ENCODE measurements at places on chromosomes 4 and X.
A peak's percentile ranks its signal among the peaks of the same experiment; 100 is the strongest.

DNA sequence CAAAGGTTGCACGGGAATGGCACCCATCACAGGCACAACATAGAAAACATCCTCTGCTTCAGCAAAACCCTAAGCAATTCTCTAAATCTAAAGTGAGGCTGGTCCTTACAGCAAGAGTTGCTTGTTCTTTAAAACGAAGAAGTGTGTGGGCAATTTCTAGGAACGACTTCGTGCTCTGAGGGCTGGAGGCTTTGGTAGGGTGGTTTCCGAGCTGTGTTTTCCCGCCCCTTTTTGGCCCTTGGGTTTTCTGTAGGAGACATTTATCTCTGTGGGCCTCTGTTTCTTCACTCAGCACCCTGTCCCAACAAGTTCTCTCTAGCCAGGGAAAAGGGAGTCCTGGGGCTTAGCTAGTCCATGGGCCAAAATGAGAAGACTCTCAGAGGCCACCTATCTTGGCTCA is 84.2 kb downstream of the SLC2A9 start:
- DNase-seq, result no peak

DNA sequence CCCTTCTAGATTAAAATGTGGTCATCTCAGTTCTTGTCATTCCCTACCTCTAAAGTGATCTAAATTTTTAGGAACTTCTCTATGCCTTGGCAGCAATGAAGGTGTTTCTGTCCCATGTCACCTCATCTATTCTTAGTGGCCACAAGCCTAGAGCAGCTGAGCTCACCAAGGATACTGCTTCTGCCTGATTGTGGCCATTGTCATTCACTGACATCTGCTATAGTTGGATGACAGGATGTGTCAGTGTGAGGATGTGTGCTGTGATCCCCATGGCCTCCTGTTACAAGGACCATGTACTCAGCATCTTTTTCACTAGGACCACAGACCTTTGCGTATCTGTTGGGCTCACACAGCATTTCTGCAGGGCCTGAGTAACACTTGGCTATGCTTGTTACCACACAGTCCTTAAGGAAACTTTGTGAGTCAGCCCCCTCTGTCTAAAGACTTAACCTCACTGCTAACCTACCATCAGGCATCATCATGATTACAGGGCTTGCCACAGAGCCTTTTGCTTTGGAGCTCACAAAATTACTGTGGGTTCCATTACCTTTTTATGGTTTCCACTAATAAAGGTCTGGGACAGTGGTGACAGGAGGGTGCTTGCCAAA is 421.0 kb downstream of the ADAM29 start:
- DNase-seq, result no peak

- DNase-seq, result no peak
These were observed 4.8 kb downstream of the AREG start for GRCh38 chr4:74449571-74450297.

DNA sequence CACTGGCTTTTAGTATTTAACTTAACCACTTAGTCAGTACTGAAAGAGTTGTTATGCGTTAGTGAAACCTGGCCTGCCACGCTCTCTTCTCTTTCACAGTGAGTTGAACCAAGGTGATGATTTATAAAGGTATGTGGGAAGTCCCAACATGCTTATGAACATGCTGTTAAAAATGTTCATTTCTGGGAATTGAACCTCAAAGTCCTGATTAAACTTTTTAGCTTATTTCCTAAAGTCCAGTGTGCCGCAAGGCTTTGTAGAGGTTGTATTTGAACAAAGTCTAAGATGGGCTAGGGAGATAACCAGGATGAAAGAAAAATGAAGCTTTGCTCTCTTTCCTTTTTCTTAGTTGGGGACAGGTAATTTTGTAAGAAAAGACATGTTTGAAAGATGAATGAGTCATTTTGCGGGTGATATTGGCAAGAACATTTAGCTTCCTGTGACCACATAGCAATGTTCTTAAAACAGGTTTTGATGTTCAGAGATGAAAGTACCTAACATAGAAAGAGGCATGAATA is 270.3 kb downstream of the DTHD1 start:
- no peak for DNase-seq

DNA sequence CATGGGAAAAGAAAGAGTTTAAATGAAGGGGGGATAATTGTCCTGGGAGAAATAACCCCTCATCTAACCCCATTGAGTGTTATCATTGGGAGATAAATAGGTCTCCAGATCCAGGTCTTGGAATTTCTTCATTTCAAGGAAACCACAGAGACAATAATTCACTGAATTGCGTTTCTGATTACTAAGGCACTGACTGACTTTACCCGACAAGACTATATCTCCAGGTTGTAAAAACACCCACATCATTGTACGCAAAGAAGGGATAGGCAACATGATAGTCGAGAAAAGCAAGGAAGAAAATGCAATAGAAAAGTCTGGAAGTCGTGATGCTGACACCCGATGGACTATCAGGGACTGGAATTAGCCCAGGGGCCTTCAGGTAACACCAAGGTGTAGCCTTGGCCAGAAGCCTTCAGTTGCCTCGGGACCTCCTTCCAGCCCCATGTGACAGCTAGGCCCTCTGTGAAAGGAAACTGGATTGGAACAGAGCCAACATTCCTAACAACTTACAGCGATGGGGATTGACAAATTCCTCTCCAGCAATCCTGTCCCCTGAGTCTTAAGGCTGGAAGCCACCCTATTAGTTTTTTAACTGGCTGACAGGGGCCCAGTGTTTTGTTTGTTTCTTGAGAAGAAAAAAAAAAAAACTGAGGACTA is 46.5 kb upstream of the RAB9B start:
- DNase-seq, result no peak

GRCh38 chr4:1775731-1776500 is 17.2 kb upstream of the FGFR3 start:
- no peak for DNase-seq

- DNase-seq, result no peak
These were observed 14.0 kb downstream of the SHOX start for GRCh38 chrX:644304-645281.

- no peak for DNase-seq
These were observed 194.7 kb downstream of the CPEB2 start for GRCh38 chr4:15197005-15197404.

DNA sequence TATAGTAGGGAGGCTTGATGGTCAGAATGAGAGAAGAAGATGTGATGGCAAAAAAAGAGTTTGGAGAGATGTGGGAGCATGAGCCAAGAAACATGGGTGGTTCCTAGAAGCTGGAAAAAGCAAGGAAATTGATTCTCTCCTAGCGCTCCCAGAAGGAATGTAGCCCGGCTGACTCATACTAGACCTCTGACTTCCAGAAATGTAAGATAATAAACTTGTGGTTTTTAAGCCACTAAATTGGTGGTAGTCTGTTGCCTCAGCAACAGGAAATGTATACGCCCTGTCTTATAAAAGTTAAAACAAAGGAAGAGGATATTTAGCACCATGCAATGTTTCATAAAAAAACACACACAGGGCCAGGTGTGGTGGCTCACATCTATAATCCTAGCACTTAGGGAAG is 182.7 kb upstream of the PCDH7 start:
- no peak for DNase-seq

DNA sequence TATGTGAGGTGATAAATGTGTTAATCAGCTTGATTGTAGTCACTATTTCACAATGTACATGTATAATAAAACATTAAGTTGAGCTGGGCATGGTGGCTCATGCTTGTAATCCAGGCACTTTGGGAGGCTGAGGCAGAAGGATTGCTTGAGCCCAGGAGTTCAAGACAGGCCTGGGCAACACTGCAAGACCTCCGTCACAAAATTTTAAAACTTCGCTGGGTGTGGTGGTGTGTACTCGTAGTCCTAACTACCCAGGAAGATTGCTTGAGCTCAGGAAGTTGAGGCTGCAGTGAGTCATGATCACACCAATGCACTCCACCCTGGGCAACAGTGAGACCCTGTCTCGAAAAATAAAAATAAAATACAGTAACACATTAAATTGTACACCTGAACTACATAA is 20.1 kb downstream of the LYAR start:
- no peak for DNase-seq

DNA sequence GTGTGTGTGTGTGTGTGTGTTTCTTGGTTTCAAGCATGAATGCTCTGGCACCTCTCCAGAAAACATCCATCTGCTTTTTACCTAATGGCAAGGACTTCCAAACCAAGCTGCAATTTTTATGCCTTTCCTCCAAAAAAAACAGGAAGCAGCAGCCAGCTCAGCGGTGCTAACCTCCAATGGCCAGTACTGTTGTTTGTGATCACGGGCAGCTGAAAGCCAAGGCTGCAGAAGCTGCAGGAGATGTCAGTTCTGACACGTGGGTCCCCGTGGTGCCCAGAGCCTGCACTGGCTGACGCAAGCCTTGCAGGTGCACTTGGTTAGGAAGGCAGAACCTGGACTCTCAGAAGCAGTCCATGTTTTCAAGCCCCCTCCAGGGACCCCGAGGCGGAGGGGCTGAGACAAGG is 313.6 kb upstream of the DDX53 start:
- no peak for DNase-seq

DNA sequence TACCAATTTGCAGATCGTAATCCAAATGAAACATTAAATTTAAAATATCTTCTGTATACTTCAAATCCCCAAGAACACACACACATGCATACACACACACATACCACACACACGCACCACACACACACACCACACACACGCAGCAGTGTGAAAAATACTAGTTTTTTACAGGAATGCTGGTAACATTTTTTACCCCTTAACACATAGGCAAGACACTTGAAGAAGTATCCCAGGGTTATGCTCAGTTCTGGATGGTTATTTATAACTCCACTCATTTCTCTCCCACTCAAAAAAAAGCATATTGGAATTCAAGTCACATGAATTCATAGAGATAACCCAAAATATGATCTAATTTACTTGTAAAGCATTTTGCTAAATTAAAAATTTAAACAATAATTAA is 325.5 kb upstream of the SLC7A11 start:
- DNase-seq, result no peak

GRCh38 chrX:67619253-67619652 is 75.4 kb downstream of the AR start:
- DNase-seq, result no peak

DNA sequence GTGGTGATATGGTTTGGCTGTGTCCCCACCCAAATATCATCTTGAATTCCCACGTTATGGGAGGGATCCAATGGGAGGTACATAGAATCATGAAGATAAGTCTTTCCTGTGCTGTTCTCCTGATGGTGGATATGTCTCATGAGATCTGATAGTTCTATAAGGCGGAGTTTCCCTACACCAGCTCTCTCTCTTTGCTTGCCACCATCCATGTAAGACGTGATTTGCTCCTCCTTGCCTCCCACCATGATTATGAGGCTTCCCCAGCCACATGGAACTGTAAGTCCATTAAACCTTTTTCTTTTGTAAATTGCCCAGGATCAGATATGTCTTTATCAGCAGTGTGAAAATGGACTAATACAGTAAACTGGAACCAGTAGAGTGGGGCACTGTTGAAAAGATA is 39.5 kb downstream of the HSD17B13 start:
- DNase-seq, result no peak

GRCh38 chrX:153649178-153649914 is 2.3 kb downstream of the DUSP9 start:
- DNase-seq, result peak; percentile 79

DNA sequence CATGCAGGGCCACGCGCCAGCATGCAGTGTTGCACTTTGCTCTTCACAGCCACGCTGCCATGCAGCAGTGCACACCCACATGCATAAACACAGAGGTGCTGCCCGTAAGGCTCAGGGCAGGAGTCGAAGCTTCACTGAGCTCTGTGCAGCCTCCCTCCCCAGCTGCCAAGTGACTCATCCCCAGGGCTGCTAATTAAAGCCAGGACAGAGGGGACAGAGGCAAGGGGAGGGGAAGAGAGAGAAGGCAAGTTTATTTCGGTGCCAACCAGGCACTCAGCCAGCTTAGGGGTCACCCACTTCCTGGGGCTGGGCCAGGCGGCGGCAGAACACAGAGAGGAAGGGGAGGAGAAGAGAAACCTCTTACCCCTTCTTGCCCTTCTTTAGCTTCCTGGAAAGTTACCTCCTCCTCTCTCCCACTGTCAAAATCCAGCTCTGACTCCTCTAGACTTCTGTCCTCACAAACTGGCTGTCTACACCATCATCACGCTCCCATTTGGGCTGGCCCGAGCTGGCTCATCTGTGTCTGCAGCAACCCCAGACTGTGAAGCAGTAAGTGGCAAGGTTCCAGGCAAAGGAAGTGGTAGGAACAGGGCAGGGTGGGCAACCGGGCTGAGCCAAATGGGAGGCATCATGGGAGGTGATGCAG is 6.2 kb upstream of the IQSEC2 start:
- no peak for DNase-seq

DNA sequence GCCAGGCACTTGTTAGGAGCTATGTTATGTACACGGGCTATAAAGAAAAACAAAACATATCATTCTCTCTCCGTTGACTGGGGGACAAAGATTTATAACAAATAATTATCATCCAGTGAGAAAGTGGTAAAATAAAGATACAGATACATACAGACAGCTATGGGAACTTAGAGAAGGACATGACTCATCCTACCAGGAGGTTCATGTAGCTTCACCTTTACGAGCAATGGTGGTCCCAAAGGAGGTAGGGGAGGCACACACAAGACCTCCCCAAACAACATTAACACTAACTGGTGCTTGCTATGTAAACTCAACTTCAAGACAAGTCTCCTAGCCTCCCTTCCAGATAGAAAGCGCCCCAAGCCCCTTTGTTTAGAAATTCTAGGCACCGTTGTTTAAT is 8.9 kb downstream of the AMBN start:
- no peak for DNase-seq

- no peak for DNase-seq
These were observed 297.3 kb upstream of the CASK start for GRCh38 chrX:42220666-42221065.

- DNase-seq, result no peak
These were observed 173.9 kb upstream of the KLF3 start for GRCh38 chr4:38489924-38490639.

DNA sequence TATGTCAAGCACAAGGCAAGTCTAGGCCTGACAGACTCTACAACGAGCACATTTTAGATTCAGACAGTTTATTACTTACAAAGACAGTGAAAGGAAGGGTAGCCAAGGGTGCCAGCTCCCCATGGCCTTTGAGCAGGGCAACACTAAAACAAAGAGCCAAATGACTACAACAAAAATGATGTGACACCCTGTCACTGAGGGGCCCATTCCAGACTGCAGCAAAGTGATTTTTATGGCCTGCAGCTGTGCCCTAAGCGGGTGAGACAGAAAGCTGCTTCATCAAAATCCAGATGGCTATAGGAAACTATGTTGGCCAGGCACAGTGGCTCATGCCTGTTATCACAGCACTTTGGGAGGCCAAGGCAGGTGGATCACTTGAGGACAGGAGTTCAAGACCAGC is 13.4 kb upstream of the RP2 start:
- DNase-seq, result no peak

- no peak for DNase-seq
These were observed 1.2 kb upstream of the AMER1 start for GRCh38 chrX:64206556-64207162.

Data from left lung (tissue), 14 donors.